ENCODE measurements at places on chromosomes 5 and 9.

DNA sequence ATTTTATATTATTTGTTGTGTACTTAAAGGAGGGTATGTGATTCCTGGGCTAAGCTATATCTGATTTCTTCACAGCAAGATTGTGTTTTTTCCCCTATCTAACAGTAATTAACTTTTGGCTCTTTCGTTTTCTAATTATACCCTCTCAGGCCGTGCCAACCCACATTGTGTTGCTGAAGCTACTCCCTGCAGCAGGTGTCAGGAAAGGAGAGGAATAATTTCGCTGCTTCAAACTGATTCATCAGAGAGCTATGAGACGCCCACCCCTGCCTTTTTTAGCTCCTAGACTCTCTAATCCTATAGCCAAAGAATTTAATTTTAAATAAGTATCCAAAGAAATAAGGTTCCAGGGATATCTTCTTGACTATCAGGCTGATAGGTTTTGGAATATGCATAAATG, 3.8 kb downstream of the CAVIN4 start:
- no peak for DNase-seq

- no peak for DNase-seq
Observed at GRCh38 chr5:141839015-141839513, 39.1 kb downstream of the PCDH1 start.

GRCh38 chr5:138960145-138960692, 85.1 kb upstream of the LRRTM2 start:
- no peak for DNase-seq

- no peak for DNase-seq
Observed at GRCh38 chr5:134252671-134253070, 26.8 kb upstream of the PPP2CA start.

DNA sequence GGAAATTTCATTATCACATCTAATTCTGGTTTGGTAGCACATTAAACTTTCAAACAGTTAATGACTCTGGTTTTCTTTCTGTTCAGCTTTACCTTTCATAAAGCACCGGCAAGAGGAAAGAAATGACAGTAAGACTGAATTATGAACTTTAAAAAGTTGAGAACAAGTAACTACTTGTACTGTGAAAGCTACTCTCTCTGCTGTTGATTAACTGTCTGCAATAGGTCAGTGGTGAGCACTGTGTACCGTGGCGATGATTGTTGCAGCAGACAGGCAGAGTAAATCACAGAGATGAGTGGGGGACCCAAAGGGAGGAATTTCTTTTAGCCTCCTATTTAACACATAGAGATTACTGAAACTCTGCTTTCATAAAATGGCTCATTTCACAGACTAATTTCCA, 74.0 kb upstream of the MEF2C start:
- no peak for DNase-seq

GRCh38 chr5:61666064-61666621, 334.1 kb downstream of the ZSWIM6 start:
- no peak for DNase-seq

- no peak for DNase-seq
Observed at GRCh38 chr5:38265546-38266179, 7.3 kb downstream of the EGFLAM start.
